ENCODE measurements at places on chromosomes 3 and 15. TPM values are rescaled to one million over a fixed set of nuclear protein-coding genes. Genes with fewer than 3 reads are reported as not detected.

- no peak overlapping the region for H3K4me3 ChIP-seq
- H3K4me1 ChIP-seq, result no peaks in the 10 kb centered on the region
- H3K27ac ChIP-seq, result no peak overlapping the region
- H3K27me3 ChIP-seq, result no peaks in the 10 kb centered on the region
- H3K36me3 ChIP-seq, result no peaks in the 10 kb centered on the region
These were observed 706.1 kb downstream of the EPHA3 start for GRCh38 chr3:89813500-89813899.

Gene KCNMB2
- total RNA-seq, result not detected

DNA sequence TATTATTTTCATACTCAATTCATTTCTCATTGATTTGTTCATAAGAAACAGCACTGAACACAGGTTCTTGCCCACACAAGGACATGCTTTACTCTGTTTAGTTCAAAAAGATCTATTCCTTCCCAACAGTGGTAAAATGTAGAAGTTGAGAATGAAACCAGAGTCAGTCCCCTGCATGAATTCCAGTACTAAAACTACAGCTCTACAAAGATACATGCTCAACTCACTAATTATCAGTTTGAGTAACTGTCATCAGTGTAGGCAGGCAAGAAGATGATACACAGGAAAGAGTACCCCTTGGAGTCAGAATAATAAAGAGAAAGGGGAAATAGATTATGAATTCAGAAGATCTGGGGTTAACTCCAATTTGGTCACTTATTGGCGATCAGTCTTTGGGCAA is 43.2 kb downstream of the NR2E3 start:
- H3K4me1 ChIP-seq, result no peaks in the 10 kb centered on the region
- no peak for DNase-seq
- H3K27me3 ChIP-seq, result no peaks in the 10 kb centered on the region
- peaks cover 72% of the 10 kb centered on the region for H3K36me3 ChIP-seq
- no peak overlapping the region for H3K27ac ChIP-seq

Gene ITIH1
- total RNA-seq, result 0.80 TPM

DNA sequence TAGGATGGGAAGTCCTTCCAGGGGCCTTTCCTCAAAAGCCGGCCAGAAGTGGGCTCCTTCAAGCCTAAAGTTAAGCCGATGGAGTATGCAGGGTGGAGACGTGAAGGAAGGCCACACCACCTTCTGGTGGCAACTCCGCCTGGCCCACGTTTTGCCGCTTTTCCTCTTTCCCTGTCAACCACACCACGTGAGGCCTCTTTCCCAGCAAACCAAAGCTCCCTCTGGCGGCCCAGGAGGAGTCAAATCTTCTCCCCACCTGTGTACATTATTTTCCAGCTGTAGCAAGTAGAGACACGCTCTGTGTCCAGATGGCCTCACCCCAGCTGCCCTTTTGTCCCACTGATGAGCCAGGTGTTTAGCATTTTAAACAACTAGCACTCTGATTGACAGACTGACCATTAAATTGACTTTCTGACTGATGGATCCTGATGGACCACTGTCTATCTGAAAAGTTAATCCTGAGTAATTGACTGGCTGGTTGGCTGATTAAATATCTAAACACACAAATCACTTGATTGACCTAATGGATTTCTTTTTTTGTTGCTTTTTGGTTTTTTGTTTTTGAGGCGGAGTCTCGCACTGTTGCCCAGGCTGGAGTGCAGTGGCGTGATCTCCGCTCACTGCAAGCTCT is 59.6 kb upstream of the ZBTB38 start:
- peaks cover 19% of the 10 kb centered on the region for H3K4me1 ChIP-seq
- no peaks in the 10 kb centered on the region for H3K27me3 ChIP-seq
- H3K4me3 ChIP-seq, result no peak overlapping the region

Gene C3orf33
- total RNA-seq, result 1.6 TPM
